ENCODE measurements at places on chromosomes 11 and 22.

DNA sequence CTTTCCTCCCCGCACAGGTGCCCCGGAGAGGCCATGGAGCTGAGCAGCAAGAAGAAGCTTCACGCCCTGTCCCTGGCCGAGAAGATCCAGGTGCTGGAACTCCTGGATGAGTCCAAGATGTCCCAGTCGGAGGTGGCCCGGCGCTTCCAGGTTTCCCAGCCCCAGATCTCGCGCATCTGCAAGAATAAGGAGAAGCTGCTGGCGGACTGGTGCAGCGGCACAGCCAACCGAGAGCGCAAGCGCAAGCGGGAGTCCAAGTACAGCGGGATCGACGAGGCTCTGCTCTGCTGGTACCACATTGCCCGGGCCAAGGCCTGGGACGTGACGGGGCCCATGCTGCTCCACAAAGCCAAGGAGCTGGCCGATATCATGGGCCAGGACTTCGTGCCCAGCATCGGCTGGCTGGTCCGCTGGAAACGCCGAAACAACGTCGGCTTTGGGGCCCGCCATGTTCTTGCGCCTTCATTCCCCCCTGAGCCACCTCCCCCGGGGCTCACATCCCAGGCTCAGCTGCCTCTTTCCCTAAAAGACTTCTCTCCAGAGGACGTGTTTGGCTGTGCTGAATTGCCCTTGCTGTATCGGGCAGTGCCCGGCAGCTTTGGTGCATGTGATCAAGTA lies 1.3 kb downstream of the TIGD3 start:
- no peak for DNase-seq

GRCh38 chr11:66849501-66850234 lies 6.4 kb downstream of the RCE1 start:
- no peak for DNase-seq

GRCh38 chr11:128666397-128666796 lies 27.5 kb upstream of the FLI1 start:
- no peak for DNase-seq

DNA sequence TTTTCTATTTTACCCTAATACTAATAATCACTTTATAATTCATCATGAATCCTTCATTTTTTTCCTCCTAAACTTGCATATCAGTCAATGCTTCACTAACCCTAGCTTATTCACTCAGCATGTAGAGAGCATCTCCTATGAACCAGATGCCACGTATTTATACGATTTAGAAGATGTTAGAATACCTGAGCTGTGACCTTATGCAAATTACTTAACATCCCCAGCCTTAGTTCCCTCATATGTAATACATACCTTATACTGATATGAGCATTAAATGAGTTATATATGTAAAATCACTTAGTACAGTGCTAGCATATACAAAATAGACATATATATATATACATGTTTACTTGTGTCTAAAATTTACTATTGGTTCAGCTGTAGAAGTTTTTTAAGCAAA lies 9.0 kb downstream of the FAM76B start:
- DNase-seq = no peak

GRCh38 chr11:37512156-37512780 lies 914.2 kb upstream of the RAG2 start:
- no peak for DNase-seq

DNA sequence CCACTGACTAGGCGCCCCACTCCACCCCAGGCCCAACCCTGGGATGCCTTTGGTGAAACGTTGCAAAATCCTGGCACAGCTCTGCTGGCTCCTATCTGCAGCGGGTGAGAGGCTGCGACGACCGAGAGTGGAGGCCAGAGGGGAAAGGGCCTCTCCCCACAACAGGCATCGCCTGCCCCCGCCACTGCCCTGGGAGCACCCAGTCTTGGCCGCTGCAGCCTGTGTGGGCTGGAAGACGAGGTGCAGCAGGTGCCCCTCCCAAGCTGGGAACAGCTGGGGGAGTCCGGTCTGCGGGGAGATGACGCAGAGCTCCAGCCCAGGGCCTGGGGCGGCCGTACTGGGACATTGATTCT lies 4.2 kb upstream of the PIM3 start:
- no peak for DNase-seq

DNA sequence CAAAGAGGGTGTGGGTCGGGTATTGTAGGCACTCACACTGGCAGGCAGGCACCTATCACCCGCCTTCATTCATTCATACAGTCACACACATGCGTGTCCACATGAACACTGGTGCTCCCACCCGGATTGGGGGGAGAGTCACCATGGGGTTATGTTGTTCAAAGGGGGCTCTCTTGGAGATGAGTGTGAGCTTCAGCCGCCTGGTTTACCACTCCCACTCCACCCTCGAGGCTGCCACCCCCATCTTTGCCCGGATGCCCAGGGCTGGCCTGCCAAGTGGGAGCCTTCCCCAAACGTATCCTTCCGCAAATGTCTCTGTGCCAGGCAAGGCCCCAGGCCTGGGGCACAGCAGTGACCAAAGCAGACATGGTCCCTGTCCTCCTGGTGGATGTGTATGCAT lies 22.6 kb downstream of the MRGPRD start:
- no peak for DNase-seq

DNA sequence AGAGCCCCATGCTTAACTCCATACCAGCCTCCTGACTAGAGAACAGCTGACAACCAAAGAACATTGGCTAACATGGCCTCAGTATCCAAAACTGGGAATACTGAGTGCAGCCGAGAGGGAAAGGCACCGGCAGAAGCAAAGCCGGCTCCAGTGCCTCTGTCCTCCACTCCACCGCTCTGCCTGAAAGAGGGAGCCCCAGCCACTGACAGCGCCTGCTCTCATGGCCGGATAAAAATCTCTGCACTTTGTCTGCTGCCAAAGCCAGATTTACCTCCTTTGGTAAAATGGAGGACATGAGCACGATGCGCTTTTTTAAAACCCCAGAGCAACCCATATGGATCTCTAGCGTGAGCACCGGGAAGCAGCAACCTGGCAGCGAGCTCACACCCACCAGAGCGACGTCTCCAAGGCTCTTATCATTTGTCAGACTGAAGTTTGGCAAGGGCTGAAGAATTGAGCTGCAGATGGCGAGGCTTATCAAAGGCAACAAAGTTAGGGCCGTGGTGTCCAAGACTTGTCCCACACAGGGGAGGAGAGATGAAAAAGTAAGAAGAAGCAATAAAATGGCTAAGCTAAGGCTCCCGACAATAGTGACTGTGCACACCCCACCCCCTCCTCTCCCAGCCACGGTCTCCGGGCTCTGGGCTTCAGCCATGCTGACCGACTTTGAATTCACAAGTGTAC lies 71.4 kb downstream of the EFCAB6 start:
- DNase-seq = no peak

DNA sequence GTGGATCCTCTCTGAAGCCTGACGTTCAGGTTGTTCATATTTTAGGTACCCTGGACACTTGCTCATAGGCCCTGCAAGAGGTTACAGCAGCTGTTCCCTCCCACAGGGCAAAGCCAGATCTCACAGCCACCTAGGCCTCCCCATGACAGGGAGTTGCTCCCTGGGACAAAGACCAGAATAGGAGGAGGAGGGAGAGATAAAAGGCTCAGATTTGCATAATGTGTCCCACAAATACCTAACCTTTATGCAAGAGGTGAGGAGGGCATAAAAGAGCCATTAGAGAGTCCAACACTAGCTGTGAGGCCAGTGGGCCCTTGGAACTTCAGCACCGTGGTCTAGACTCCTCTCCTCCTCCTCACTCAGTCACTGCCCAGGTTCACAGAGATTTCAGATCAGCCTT lies 33.8 kb downstream of the ZNF280B start:
- DNase-seq = no peak

Measured in GOT3 (cell line).